ENCODE measurements at places on chromosomes 7 and 10. TPM values are rescaled to one million over a fixed set of nuclear protein-coding genes. Genes with fewer than 3 reads are reported as not detected.
A peak's percentile ranks its signal among the peaks of the same experiment; 100 is the strongest.

DNA sequence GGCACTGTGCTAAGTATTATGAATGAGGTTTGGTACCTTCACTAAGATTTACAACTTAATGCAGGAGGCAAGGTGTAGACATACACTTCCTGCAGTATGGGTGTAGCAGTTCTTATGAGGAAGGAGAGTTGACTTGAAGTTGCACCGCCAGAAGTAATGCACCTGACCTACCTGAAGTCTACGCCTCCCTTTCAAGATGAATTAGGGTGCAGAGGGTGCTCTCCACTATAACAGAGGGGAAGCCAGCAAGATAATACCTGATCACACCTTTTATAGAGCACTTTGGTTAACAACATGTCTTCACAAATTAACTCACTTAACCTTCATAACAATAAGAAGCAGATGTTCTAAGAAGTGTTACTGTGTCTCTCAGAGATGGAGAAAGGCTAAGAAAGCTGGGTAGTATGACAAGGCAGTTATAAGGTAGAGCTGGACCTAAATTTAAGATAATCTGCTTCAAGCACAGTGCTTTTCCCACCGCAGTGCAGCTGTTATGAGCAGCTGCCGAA, 552 bp upstream of the RAB18 start:
- H3K4me1 ChIP-seq: peaks cover 27% of the 10 kb centered on the region
- no peaks in the 10 kb centered on the region for H3K27me3 ChIP-seq
- H3K4me3 ChIP-seq: peak overlapping the region; percentile 98
- H3K36me3 ChIP-seq: peaks cover 44% of the 10 kb centered on the region
- H3K27ac ChIP-seq: peak overlapping the region; percentile 100

DNA sequence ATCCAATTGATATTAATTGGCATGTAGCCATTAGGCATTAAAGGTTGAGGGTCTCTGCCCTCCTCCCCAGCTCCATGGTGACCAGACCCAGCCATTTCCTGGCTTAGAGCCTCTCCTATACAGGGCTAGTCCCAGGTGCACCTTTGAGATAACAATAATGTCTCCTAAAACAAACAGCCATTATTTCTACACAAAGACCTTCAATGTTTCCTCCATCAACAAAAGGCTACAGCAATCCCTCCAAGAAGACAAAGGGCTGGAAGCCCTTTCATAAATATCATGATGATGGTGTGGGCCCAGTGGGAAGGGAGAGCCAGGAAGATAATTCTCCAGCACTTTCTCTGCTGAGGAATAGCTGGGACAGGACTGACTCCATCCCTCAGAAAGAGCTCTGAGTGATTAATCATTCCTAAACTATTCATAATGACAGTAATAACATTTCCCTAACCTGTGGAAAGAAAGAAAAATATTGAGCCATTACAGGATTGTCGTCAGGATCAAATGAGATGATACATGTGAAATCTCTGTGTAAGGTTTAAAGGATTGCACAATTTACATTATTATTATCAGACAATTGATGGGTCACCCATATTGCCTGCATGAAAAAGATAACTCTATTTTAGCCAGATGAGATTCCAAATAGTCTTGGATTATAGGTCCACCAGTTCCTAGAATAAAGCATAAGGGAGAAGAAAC, 10.2 kb downstream of the PKD2L1 start:
- H3K4me3 ChIP-seq: no peak overlapping the region
- peaks cover 16% of the 10 kb centered on the region for H3K27me3 ChIP-seq
- H3K27ac ChIP-seq: no peak overlapping the region
- no peaks in the 10 kb centered on the region for H3K4me1 ChIP-seq
- no peaks in the 10 kb centered on the region for H3K36me3 ChIP-seq
- ATAC-seq: no peak

- no peaks in the 10 kb centered on the region for H3K4me1 ChIP-seq
- H3K36me3 ChIP-seq: no peaks in the 10 kb centered on the region
- ATAC-seq: no peak
Observed at GRCh38 chr7:94123136-94123535, 119.0 kb upstream of the BET1 start.

- peak overlapping the region; percentile 96 for H3K4me3 ChIP-seq
- H3K4me1 ChIP-seq: peaks cover 17% of the 10 kb centered on the region
- peak; percentile 20 for ATAC-seq
- peaks cover 47% of the 10 kb centered on the region for H3K36me3 ChIP-seq
- no peaks in the 10 kb centered on the region for H3K27me3 ChIP-seq
- peak overlapping the region; percentile 100 for H3K27ac ChIP-seq
Observed at GRCh38 chr10:12042409-12042796, 206 bp downstream of the UPF2 start.

GRCh38 chr7:75985518-75986146, 8.8 kb downstream of the TMEM120A start:
- H3K36me3 ChIP-seq: peaks cover 11% of the 10 kb centered on the region
- no peak for ATAC-seq
- H3K27ac ChIP-seq: no peak overlapping the region
- H3K4me3 ChIP-seq: no peak overlapping the region

DNA sequence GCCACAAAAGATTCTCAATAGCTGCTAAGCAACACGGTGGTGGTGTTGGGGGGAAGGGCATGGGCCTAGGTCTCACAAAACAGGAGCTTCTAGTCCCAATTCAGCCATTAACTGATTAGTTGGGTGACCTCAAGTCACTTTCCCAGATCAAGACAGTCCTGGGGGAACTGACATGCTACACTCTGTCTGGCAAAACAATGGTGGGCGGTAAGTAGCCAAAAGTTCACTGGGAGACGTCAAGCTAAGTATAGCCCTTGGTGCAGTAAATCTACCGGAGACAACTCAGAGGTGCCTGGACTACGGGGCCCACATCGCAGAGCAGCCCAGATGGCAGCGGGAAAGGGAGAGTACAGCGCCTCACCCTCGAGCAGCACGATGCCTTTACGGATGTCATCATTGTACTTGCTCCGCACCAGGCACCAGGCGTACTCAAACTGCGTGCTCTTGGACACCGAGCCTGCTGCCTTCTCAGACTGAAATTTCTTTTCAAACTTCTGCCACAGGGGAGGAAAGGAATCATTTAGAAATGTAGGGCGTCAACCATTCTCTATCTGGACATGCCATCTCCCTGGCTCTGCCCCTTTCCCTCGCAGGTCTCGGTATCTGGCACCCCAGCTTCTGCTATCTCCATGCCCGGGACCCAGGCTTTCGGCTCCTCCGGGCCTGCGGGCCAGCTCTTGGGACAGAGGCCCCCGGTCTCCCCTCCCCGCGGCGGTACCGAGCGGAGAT, 1.1 kb downstream of the FIS1 start:
- H3K4me1 ChIP-seq: peaks cover 4% of the 10 kb centered on the region
- peak overlapping the region; percentile 79 for H3K27ac ChIP-seq
- H3K36me3 ChIP-seq: peaks cover 64% of the 10 kb centered on the region
- H3K27me3 ChIP-seq: no peaks in the 10 kb centered on the region

GRCh38 chr10:26860102-26860442, 686 bp downstream of the ABI1 start:
- H3K27ac ChIP-seq: peak overlapping the region; percentile 98
- peaks cover 16% of the 10 kb centered on the region for H3K4me1 ChIP-seq
- no peaks in the 10 kb centered on the region for H3K27me3 ChIP-seq
- ATAC-seq: peak; percentile 24
- peaks cover 32% of the 10 kb centered on the region for H3K36me3 ChIP-seq

DNA sequence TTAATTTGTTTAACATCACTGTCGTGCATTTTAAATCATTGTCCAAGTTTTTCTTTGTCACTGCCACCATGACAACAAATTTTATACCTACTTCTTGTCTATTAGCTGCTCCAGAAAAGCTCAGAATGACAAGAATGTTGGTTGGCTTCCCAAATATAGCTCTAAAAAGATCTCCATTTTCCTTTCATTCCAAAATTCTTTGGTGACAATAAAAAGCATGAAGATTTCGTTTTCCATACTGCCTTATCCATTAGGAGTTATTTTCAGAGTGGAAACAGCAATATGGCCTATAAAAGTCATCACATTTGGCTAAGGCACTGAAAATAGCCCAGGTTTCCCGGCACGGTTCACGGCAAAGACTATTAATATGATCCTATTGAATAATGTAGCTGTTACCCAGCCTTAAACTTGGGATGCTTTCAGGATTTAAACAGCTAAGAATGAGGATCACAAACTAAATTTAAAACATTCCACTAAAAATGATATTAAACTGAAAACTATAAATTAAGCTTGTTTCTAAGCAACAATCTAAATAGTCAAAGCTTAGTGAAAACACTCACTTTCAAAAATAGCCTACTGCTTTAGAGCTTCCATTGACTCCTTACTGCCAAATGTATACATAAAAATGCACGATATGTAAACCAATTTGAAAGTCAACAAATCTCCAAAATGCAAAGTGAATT, 2.7 kb downstream of the CTTNBP2 start:
- no peak overlapping the region for H3K27ac ChIP-seq
- peaks cover 31% of the 10 kb centered on the region for H3K27me3 ChIP-seq
- H3K4me1 ChIP-seq: peaks cover 16% of the 10 kb centered on the region
- no peak for ATAC-seq
- H3K36me3 ChIP-seq: no peaks in the 10 kb centered on the region

GRCh38 chr7:69534461-69535041, 63.7 kb upstream of the AUTS2 start:
- H3K4me3 ChIP-seq: no peak overlapping the region
- no peaks in the 10 kb centered on the region for H3K4me1 ChIP-seq
- ATAC-seq: no peak

DNA sequence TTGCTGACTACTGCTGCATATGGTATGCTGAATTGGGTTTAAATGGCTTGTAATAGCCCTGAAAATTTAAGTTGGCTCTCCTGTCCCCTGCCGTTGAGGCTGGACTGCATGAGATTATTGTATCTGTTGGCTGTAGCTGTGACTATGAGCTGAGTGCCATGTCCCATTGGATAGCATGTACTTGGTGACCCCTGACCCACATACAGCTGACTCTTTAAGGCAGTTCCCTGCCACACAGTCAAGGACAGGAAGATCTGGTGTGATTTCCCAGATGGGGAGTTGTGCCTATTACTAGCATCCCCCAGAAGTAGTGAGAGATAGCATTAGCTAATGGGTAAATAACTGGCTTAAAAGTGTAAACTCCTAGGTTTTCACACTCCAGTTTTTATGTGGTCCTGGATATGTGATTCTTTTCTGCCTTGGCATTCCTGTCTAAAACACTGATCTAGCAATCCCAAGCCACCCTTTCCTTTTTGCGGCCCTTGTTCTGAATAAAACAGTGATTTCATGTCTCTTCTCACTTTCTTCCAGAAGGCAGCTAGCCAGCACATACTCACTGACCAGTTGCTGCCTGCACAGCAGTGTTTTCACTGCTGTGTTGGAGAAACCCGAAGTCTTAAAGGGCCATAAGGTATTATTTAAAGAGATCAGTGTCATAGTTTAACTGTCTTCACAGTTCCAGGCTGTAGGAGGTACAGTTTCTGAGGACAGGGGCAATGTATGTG, 35.9 kb downstream of the LRRC4 start:
- H3K27me3 ChIP-seq: no peaks in the 10 kb centered on the region
- no peak for ATAC-seq
- no peak overlapping the region for H3K27ac ChIP-seq
- no peak overlapping the region for H3K4me3 ChIP-seq

GRCh38 chr7:81694711-81695110, 75.1 kb downstream of the HGF start:
- no peak overlapping the region for H3K27ac ChIP-seq
- H3K4me1 ChIP-seq: no peaks in the 10 kb centered on the region
- no peaks in the 10 kb centered on the region for H3K27me3 ChIP-seq
- ATAC-seq: no peak
- H3K4me3 ChIP-seq: no peak overlapping the region

DNA sequence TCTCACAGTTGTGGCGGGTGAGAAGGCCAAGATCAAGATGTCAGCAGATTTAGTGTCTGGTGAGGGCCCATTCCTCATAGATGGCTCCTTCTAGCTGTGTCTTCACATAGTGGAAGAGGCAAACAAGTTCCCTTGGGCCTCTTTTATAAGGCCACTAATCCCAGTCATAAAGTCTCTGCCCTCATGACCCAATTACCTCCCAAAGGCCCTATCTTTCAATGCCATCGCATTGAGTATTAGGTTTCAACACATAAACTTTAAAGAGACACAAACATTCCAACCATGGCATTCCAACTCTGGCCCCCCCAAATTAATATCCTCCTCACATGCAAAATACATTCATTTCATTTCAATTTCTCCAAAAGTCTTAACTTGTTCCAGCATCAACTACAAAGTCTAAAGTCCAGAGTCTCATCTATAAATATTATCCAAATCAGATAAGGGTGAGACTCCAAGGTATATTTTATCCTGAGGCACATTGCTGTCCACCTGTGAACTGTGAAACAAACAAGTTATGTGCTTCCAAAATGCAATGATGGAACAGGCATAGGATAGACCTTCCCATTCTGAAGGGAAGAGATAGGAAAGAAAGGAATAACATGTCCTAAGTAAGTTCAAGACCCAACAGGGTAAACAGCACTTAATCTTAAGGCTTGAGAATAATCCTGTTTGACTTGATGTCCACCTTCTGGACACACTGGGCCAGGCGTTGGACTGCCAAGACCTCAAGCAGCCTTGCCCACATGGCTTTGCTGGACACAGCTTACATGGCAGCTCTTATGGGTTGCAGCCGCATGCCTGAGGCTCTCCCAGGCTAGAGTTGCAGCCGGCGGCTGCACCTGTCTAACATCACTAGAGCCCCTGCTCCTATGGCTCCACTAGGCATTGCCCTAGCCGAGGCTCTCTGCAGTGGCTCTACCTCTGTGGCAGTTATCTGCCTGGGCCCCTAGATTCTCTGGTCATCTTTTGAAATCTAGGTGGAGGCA, 312.8 kb downstream of the TNS3 start:
- no peaks in the 10 kb centered on the region for H3K27me3 ChIP-seq
- no peaks in the 10 kb centered on the region for H3K36me3 ChIP-seq
- ATAC-seq: no peak
- H3K4me1 ChIP-seq: no peaks in the 10 kb centered on the region
- no peak overlapping the region for H3K27ac ChIP-seq

DNA sequence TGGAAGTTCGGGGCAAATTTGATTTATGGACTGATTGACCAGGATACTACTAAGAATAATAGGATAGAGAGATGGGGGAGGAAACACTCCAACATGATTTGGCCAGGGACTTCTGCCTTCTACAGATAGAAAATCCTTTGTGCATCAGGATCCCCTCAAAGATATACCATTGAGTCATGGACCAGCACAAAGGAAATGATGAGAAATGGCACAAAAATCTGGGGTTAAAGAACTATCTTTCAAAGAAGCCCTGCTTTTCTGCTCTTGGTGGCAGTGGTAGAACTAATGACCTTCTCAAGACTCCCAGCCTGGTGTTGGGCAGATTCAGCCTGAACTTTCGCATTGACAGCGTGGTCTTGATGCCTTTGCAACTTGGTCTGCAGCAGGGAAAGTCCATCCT, 27.6 kb upstream of the LAMB1 start:
- ATAC-seq: no peak
- peaks cover 8% of the 10 kb centered on the region for H3K27me3 ChIP-seq
- H3K27ac ChIP-seq: no peak overlapping the region
- H3K4me1 ChIP-seq: no peaks in the 10 kb centered on the region

GRCh38 chr10:49368256-49368655, 27.6 kb downstream of the DRGX start:
- H3K4me1 ChIP-seq: no peaks in the 10 kb centered on the region
- ATAC-seq: no peak
- no peak overlapping the region for H3K27ac ChIP-seq

- no peaks in the 10 kb centered on the region for H3K27me3 ChIP-seq
- H3K27ac ChIP-seq: no peak overlapping the region
- ATAC-seq: no peak
- no peak overlapping the region for H3K4me3 ChIP-seq
- H3K36me3 ChIP-seq: no peaks in the 10 kb centered on the region
Observed at GRCh38 chr10:127570036-127570435, 20.9 kb downstream of the NPS start.

The TFPI2 gene
- 0.86 TPM for total RNA-seq

The TMEM196 gene
- total RNA-seq: not detected

The LRRN3 gene
- 30.4 TPM for total RNA-seq

The KIF20B gene
- total RNA-seq: 80.3 TPM

The MBL2 gene
- total RNA-seq: not detected

The GBX1 gene
- not detected for total RNA-seq

The CHRM2 gene
- not detected for total RNA-seq
